Epithelial cell of proximal tubule (primary cell): ENCODE measurements at places on chromosomes 11 and 22.
A peak's percentile ranks its signal among the peaks of the same experiment; 100 is the strongest.

GRCh38 chr11:44949160-44950030, 1.3 kb downstream of the TP53I11 start:
- DNase-seq: no peak

GRCh38 chr11:63445720-63446119, 45.2 kb downstream of the PLAAT5 start:
- no peak for DNase-seq

- DNase-seq: peak; percentile 99
These were observed 15.6 kb downstream of the PISD start for GRCh38 chr22:31646186-31647019.

- no peak for DNase-seq
These were observed at the start of gene FAT3 for GRCh38 chr11:92224407-92225124. Gene FAT3 (plus strand): TSS chr11:92224818. CDS start chr11:92352113, 127,295 bp downstream.

GRCh38 chr11:1116104-1116503, 41.4 kb downstream of the MUC2 start:
- no peak for DNase-seq

GRCh38 chr11:58801302-58801701, 43.2 kb downstream of the GLYATL2 start:
- DNase-seq: no peak

GRCh38 chr11:3087821-3088800, 30.9 kb upstream of the CARS1 start:
- DNase-seq: no peak
